ENCODE measurements at places on chromosomes 1 and 21.
A peak's percentile ranks its signal among the peaks of the same experiment; 100 is the strongest.

GRCh38 chr1:154923695-154924094, 12.8 kb downstream of the PMVK start:
- H3K27me3 ChIP-seq: no peaks in the 10 kb centered on the region
- H3K27ac ChIP-seq: no peak overlapping the region
- peaks cover 41% of the 10 kb centered on the region for H3K36me3 ChIP-seq
- H3K4me3 ChIP-seq: no peak overlapping the region

GRCh38 chr1:49765034-49765433, 258.7 kb downstream of the AGBL4 start:
- no peak overlapping the region for H3K4me3 ChIP-seq
- no peak overlapping the region for H3K27ac ChIP-seq
- DNase-seq: no peak
- no peaks in the 10 kb centered on the region for H3K36me3 ChIP-seq

DNA sequence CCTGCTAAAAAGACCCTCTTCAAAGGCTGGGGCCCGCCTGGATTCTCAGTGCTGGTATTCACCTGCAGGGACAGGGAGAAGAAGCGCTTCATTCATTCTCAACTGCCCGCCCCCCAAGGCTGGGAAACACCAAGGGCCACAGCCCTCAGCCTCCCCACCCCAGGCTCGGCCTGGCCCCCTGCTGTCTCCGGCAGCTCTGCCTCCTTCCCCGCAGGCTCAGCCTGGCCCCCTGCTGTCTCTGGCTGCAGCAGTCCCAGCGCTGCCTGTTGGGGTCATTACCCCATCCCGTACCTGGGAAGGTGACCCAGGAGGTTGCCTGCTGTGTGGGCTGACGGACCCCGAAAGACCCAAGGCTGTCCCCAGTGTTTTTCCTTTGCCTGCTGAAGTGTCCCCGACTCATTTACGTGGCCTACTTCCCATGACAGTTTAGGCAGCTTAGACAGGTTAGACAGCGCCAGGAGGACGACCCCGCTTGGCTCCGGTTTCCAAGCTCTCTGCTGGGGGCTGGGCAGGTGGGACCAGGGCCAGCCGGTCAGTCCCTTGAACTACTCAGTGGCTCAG, 22.9 kb upstream of the CLSTN1 start:
- no peaks in the 10 kb centered on the region for H3K36me3 ChIP-seq
- no peak overlapping the region for H3K4me3 ChIP-seq
- DNase-seq: no peak
- peaks cover 34% of the 10 kb centered on the region for H3K27me3 ChIP-seq

- no peaks in the 10 kb centered on the region for H3K4me1 ChIP-seq
- H3K36me3 ChIP-seq: no peaks in the 10 kb centered on the region
- H3K4me3 ChIP-seq: no peak overlapping the region
- H3K27me3 ChIP-seq: no peaks in the 10 kb centered on the region
- no peak overlapping the region for H3K27ac ChIP-seq
Measured at GRCh38 chr21:32812035-32812434, 40.5 kb upstream of the PAXBP1 start.

DNA sequence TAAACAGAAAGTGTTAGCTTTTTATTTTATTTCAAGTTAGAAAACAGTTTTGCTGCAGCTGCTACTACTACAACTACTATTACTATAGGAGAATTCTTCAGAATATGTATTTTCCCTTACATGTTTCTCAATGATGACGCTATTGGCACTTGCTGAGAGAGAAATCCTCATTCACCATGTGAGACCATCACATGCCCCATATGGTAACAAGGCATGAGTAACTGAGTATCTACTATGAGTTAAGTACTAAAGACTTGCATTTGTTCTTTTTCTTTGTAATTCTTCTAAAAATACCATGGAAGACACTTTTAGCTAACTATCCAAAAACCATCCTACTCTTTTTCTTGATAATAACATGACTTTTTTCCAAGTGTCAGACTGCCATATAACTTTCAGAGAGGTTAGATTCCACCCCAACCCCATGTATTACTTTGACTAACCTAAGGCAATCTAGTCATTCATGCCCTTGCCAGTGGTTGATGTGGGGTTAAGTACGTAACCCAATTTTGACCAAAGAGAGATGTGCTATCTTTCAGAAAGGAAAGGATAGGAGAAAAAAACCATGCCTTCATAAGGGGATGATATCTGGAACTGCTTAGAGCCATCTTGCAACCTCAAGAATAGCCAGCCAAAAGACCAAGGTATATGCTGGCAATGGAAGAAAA, 42.9 kb downstream of the COP1 start:
- no peak overlapping the region for H3K27ac ChIP-seq
- H3K36me3 ChIP-seq: peaks cover 58% of the 10 kb centered on the region
- no peak overlapping the region for H3K4me3 ChIP-seq
- no peak for DNase-seq
- peaks cover 19% of the 10 kb centered on the region for H3K4me1 ChIP-seq

DNA sequence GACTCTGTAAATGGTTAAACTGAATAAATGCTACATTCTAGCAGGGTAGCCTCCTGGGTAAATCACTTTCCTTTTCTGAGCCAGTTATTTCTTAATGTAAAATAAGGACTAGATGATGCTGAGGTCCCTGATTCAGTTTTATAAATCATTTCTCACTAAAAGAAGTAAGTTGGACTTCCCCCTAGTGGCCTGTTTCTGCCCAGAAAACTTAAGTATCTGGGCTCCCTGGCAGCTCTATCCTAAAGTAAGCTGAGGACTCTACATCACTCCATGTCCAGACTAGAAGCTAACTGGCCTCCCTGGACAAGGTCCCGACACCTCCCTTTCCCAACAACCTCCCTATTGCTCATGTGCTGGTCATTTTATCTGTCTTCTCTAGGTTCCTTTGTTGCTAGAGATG, 3.0 kb downstream of the GPN2 start:
- H3K4me3 ChIP-seq: peak overlapping the region; percentile 13
- peaks cover 32% of the 10 kb centered on the region for H3K4me1 ChIP-seq
- peaks cover 59% of the 10 kb centered on the region for H3K36me3 ChIP-seq
- H3K27ac ChIP-seq: peak overlapping the region; percentile 16

GRCh38 chr1:54367613-54368012, 38.6 kb downstream of the SSBP3 start:
- no peak overlapping the region for H3K4me3 ChIP-seq
- no peaks in the 10 kb centered on the region for H3K27me3 ChIP-seq
- no peak overlapping the region for H3K27ac ChIP-seq
- peaks cover 32% of the 10 kb centered on the region for H3K36me3 ChIP-seq
- H3K4me1 ChIP-seq: peaks cover 21% of the 10 kb centered on the region

GRCh38 chr1:202852163-202852904, 36.6 kb downstream of the RABIF start:
- no peak overlapping the region for H3K27ac ChIP-seq
- H3K4me3 ChIP-seq: no peak overlapping the region
- peak; percentile 69 for DNase-seq
- peaks cover 7% of the 10 kb centered on the region for H3K27me3 ChIP-seq
- peaks cover 4% of the 10 kb centered on the region for H3K4me1 ChIP-seq
- H3K36me3 ChIP-seq: no peaks in the 10 kb centered on the region

- H3K27me3 ChIP-seq: no peaks in the 10 kb centered on the region
- peaks cover 15% of the 10 kb centered on the region for H3K4me1 ChIP-seq
- no peak overlapping the region for H3K4me3 ChIP-seq
- no peak for DNase-seq
Measured at GRCh38 chr1:26574719-26575251, 45.2 kb downstream of the RPS6KA1 start.

GRCh38 chr1:186511761-186512637, 51.1 kb upstream of the PDC start:
- no peak overlapping the region for H3K4me3 ChIP-seq
- H3K4me1 ChIP-seq: peaks cover 12% of the 10 kb centered on the region
- no peak overlapping the region for H3K27ac ChIP-seq
- H3K27me3 ChIP-seq: peaks cover 3% of the 10 kb centered on the region
- no peaks in the 10 kb centered on the region for H3K36me3 ChIP-seq

- H3K4me3 ChIP-seq: no peak overlapping the region
- no peak overlapping the region for H3K27ac ChIP-seq
- peaks cover 11% of the 10 kb centered on the region for H3K36me3 ChIP-seq
- H3K4me1 ChIP-seq: peaks cover 8% of the 10 kb centered on the region
- no peak for DNase-seq
- H3K27me3 ChIP-seq: peaks cover 6% of the 10 kb centered on the region
Measured at GRCh38 chr21:31489726-31490125, 145.7 kb upstream of the TIAM1 start.

- no peaks in the 10 kb centered on the region for H3K27me3 ChIP-seq
- no peak overlapping the region for H3K4me3 ChIP-seq
- peaks cover 3% of the 10 kb centered on the region for H3K4me1 ChIP-seq
- DNase-seq: no peak
Measured at GRCh38 chr1:186865857-186866256, 37.1 kb downstream of the PLA2G4A start.

- H3K4me3 ChIP-seq: no peak overlapping the region
- DNase-seq: no peak
- no peak overlapping the region for H3K27ac ChIP-seq
- H3K36me3 ChIP-seq: no peaks in the 10 kb centered on the region
- H3K27me3 ChIP-seq: peaks cover 10% of the 10 kb centered on the region
Measured at GRCh38 chr1:184635347-184635979, 119.2 kb downstream of the EDEM3 start.

DNA sequence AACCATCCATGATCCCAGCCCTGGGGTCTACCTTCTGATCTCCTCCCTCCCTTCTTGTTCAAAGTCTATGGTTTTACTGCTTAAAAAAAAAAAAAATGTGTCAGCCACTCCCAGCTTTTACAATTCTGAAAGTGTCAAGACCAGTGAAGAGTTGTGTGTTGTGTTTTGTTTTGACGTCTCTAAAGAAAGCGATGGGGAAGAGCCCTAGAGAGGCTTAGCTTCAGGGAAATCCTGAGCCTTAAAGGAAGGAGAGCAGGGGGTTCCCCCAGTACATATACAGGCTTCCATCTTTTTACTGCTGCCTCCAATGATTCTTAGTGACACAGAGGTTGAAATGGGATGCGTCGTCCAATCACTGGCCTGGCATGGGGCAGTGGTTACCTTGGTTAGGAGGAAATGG, 13.9 kb upstream of the FMOD start:
- no peaks in the 10 kb centered on the region for H3K36me3 ChIP-seq
- H3K4me3 ChIP-seq: no peak overlapping the region
- peaks cover 60% of the 10 kb centered on the region for H3K27me3 ChIP-seq
- no peak overlapping the region for H3K27ac ChIP-seq
- H3K4me1 ChIP-seq: no peaks in the 10 kb centered on the region

DNA sequence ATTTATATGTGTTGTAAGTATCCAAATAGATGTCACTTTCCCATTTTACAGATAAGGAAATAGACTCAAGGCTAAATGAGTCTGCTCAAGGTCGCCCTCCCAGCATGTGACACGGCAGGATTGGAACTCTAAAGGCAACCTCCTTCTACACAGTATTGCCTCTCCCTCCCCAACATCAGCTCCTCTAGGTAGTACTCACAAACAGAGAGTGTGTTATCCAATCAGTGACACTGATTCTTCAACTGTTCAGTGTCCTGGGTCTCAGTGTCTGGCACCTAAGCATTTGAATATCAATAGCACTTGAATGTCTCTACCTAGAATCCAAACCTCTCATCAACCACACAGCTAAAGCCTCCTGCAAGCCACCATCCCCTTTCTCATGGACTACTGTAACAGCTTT, 87.1 kb downstream of the DAB1 start:
- no peak overlapping the region for H3K27ac ChIP-seq
- DNase-seq: no peak
- H3K27me3 ChIP-seq: peaks cover 4% of the 10 kb centered on the region

DNA sequence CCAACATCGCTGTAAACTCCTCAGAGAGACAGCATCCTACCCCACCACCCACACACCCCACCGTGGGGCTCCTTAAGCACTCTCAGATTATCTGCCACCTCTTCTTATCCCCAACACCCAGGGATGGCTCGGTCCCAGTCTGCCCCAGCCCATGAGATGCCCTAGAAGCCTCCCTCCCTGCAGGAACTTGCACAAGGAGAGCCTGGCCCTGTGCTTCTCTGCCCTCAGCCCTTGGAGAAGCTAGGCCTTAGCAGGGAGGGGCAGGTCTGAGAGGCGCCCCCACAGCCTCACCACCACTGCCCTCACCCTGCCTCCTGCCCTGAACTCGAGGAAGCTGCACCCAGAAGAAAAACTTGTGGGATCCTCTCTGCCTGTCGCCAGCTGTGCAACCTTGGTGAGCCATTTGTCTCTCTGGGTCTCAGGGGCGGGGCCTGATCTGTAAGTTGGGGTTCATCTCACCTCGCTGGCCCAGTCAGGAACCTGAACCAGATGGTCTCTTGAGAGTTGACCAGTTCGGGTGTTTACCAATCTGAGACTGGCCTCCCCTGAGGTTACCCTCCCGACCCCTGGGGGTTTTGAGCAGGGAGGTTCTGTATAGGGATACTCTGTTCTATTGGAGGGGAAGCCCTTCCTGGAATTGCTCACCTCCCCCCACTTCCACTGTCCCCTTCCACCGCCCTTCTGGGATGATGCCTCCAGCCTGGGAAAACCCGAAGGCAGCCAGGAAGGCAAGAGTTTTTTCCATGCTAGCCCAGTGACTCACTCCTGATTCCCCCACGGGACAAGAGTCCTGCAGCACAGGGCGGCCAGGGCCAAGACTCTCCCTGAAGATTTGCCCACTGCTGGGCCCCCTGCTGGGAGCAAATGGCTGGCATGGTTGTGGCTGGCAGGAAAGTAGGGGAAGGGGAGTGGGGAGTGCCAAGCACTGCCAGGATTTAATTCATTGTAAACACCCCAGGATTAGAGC, at the start of gene S100A3:
Gene S100A3, minus strand, starts transcription at position 537 of the 967 bp plus-strand sequence. CDS start 773 bp downstream, outside the sequence.
- peaks cover 65% of the 10 kb centered on the region for H3K4me1 ChIP-seq
- peak within 1 kb of the TSS; percentile 71 for H3K27ac ChIP-seq
- DNase-seq: peak; percentile 19
- H3K36me3 ChIP-seq: peaks cover 15% of the 10 kb centered on the region
- peaks cover 34% of the 10 kb centered on the region for H3K27me3 ChIP-seq
- no peak within 1 kb of the TSS for H3K4me3 ChIP-seq

GRCh38 chr1:53799141-53799540, 39.0 kb downstream of the NDC1 start:
- peaks cover 41% of the 10 kb centered on the region for H3K36me3 ChIP-seq
- H3K4me1 ChIP-seq: no peaks in the 10 kb centered on the region
- no peak overlapping the region for H3K27ac ChIP-seq
- H3K27me3 ChIP-seq: no peaks in the 10 kb centered on the region

Data from activated naive CD4-positive, alpha-beta T cell treated with anti-CD3 and anti-CD28 coated beads, Interleukin-2, amount 10 ng/mL, durations not matched to agents 7 days and 5 days (primary cell).